Occipital lobe (tissue), 3 donors: ENCODE measurements at places on chromosomes 5 and 9. TPM values are rescaled to one million over a fixed set of nuclear protein-coding genes. Genes with fewer than 3 reads are reported as not detected.

DNA sequence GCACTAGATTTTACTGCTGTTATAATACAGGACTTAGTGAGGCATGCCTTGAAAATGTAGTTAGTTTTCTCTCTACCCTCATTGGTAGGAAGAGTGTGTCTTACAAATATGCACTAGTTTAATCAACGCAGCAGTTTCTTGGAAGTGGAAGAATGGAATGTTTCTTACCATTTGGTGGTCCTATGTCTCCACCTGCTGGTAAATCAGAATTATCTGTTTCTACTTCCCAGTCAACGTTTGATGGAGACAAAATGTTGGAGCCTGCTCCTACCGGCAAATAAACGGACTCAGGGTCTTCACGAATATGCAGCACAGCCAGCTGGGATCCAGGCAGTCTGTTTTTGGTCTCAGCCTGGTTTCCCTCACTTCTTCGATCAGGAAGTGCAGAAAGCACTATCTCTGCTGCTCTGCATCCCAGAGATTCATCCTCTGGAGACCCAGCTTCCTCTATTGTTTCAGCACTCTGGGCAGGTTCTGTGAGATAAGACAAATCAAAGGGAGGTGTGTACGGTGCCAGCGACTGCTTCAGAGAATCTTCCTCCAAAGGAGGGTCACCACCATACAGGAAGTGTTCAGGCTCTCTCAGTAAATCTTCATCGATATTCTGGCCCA, 59.5 kb upstream of the PCA3 start:
- DNase-seq: no peak

DNA sequence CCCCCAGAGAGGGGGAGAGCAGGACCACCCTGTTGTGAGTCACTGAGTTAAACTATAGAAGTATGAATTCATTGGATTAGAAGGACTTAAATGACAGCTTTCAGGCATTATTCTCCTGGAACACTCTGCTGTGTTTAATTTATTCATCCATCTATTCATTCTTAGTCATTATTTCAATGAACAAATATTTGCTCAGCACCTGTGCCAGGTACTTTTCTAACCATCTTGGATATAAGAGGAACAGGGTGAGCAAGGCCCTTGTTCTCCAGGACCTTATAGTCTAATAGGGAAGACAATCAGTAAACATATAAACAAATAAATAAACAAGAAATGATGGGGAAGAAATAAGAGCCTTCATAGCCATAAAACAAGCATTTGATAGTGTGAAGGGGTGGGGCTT, 483.9 kb upstream of the BRINP1 start:
- DNase-seq: no peak

GRCh38 chr5:125981016-125981415, 442.2 kb upstream of the GRAMD2B start:
- DNase-seq: no peak

SEC24A gene
- 22.9 TPM for total RNA-seq

GPR151 gene
- total RNA-seq: 0.31 TPM

- no peak for DNase-seq
Measured at GRCh38 chr9:82673919-82674318, 389.0 kb downstream of the RASEF start.

TAS2R1 gene
- 0.62 TPM for total RNA-seq

QRFP gene
- not detected for total RNA-seq

TAF11L10 gene
- not detected for total RNA-seq

TRMT10B gene
- total RNA-seq: 4.8 TPM

PCSK5 gene
- total RNA-seq: 16.5 TPM

DNA sequence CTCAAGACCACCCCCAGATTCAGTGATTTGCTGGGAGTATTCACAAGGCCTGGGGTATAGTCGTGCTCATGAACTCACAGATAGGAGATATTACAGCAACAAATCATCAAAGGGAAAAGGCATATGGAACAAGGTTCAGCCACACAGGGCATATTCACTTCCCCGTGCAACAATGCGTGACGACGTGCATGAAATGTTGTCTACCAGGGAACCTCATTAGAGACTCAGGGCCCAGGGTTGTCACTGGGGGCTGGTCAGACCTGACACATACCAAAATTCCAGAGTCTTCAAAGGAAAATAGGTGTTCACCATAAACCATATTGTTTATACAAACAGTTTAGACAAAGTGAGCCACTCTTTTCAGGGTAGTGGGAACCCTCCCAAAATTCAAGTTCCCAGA, 212.4 kb downstream of the RFK start:
- no peak for DNase-seq

TUT7 gene
- 34.0 TPM for total RNA-seq

PCBD2 gene
- total RNA-seq: 7.0 TPM

GRCh38 chr5:150081541-150082283, 4.6 kb downstream of the CSF1R start:
- DNase-seq: no peak
